Activated naive CD8-positive, alpha-beta T cell treated with anti-CD3 and anti-CD28 coated beads for 36 hours (primary cell): ENCODE measurements at places on chromosomes 2 and 18.

GRCh38 chr2:29202819-29203495, 87.7 kb downstream of the CLIP4 start:
- no peak for DNase-seq

DNA sequence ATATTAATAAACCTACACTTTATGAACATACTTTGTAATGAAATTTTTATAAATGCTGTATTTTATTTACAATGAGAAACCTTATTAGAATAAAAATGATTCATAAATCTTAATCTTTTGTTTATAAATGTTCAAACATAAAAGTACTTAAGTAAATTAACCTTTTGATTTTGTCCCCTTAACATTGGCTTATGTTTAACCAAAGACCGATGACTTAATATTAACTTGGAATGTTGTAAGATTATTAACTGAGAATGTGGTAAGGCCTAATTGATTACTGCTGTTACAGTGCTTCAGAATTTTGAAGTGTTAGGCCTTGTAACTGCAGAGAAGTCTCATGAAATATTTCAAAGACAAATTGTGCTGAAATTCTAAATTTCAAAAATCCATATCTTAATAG, 5.7 kb downstream of the CPS1 start:
- no peak for DNase-seq

GRCh38 chr2:72512376-72512775, 313.5 kb downstream of the EXOC6B start:
- DNase-seq: no peak

- DNase-seq: no peak
Measured at GRCh38 chr18:8424917-8425725, 184.1 kb upstream of the RAB12 start.

- DNase-seq: peak; percentile 14
Measured at GRCh38 chr2:190722835-190723234, 74.0 kb downstream of the NAB1 start.
